Muscle of leg (tissue), 16 donors: ENCODE measurements at places on chromosomes 3 and 15. TPM values are rescaled to one million over a fixed set of nuclear protein-coding genes. Genes with fewer than 3 reads are reported as not detected.
A peak's percentile ranks its signal among the peaks of the same experiment; 100 is the strongest.

The KLHL6 gene
- polyA plus RNA-seq, result 1.9 TPM

GRCh38 chr15:47932951-47933641, 187.7 kb upstream of the SLC24A5 start:
- peaks cover 5% of the 10 kb centered on the region for H3K4me1 ChIP-seq
- DNase-seq, result peak; percentile 87
- H3K36me3 ChIP-seq, result no peaks in the 10 kb centered on the region
- H3K27me3 ChIP-seq, result no peaks in the 10 kb centered on the region
- H3K4me3 ChIP-seq, result no peak overlapping the region

The TMEM158 gene
- 2.2 TPM for polyA plus RNA-seq

DNA sequence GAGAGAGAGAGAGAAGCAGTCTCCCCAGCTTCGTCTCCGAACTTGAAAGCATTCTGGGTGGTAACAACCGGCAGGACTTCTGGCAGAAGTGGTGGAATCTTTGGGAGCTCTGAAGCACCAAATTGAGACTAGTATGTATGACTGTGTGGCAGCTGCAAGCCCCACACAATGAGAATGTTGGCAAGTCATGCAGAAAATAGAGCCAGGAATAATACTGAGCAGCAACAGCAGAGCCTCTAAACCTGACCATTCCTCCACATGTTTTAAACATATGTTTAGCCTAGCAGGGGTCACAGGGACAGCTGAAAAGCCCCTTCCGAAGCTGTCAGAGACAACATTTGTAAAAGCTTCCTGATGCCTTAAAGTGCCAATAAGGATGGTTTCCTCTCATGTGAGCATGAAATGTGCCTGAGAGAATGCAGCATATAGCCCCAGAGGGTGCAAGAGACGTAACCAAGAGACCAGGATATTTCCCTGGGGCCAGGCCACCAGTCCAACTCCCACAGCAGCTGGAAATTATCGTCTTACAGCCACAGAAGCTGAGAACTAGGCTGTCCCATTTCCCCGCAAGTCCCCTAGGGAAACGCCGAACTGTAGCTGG, 178.6 kb upstream of the CCDC54 start:
- H3K4me1 ChIP-seq, result peaks cover 23% of the 10 kb centered on the region
- H3K4me3 ChIP-seq, result no peak overlapping the region
- H3K27ac ChIP-seq, result peak overlapping the region; percentile 96
- DNase-seq, result peak; percentile 96

DNA sequence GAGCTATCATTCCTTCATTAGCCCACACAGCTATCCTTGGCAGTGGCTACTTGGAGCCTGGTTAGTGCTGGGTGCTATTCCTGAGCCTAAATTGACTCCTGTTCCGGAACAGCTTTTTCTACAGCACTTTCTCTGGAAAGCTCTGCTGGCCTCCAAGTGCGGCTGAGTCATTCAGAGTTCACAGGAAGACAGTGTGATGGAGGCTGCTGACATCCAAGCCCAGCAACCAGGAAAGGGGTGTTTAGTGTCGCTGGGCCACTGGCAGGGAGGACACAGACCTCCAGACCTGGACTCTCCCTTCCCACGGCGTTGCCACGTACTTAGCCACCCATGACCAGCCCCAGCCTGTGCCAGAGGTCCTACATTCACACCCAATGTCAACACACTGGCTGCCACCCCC, 28.7 kb downstream of the CACNA2D2 start:
- H3K36me3 ChIP-seq, result no peaks in the 10 kb centered on the region
- H3K27me3 ChIP-seq, result no peaks in the 10 kb centered on the region
- peak overlapping the region; percentile 42 for H3K27ac ChIP-seq
- peaks cover 26% of the 10 kb centered on the region for H3K4me1 ChIP-seq
- H3K4me3 ChIP-seq, result no peak overlapping the region
- DNase-seq, result peak; percentile 78

- no peak for DNase-seq
- H3K36me3 ChIP-seq, result no peaks in the 10 kb centered on the region
- H3K27me3 ChIP-seq, result no peaks in the 10 kb centered on the region
- H3K27ac ChIP-seq, result no peak overlapping the region
- no peak overlapping the region for H3K4me3 ChIP-seq
- no peaks in the 10 kb centered on the region for H3K4me1 ChIP-seq
Observed at GRCh38 chr3:15339001-15339400, 6.6 kb upstream of the SH3BP5 start.

- H3K27me3 ChIP-seq, result no peaks in the 10 kb centered on the region
- H3K4me1 ChIP-seq, result no peaks in the 10 kb centered on the region
- peak; percentile 80 for DNase-seq
- H3K4me3 ChIP-seq, result no peak overlapping the region
- H3K27ac ChIP-seq, result no peak overlapping the region
Observed at GRCh38 chr3:34319881-34320280, 521.5 kb downstream of the PDCD6IP start.

The NANOGP8 gene
- not detected for polyA plus RNA-seq
